ENCODE measurements at places on chromosomes 1 and 21.
A peak's percentile ranks its signal among the peaks of the same experiment; 100 is the strongest.

DNA sequence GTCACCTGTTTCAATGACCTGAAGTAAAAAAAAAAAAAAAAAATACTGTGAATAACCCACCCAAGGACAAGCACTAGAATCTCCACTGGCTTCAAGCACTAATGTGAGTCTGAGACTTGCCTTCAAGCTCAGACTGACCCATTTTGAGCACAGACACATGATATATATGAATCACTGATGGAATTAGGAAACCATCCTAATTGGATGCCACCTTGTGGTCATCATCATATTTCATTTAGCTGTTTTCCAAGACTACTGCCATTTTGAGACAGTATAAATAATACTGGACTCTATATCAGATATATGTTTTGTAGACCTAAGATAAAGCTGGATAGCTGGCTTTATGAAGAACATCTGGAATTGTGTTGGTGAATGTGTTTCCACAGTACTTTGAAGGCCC is 1232.0 kb downstream of the KCNT2 start:
- ATAC-seq, result peak; percentile 28

GRCh38 chr1:5287178-5288150 is 633.1 kb downstream of the AJAP1 start:
- no peak for ATAC-seq

DNA sequence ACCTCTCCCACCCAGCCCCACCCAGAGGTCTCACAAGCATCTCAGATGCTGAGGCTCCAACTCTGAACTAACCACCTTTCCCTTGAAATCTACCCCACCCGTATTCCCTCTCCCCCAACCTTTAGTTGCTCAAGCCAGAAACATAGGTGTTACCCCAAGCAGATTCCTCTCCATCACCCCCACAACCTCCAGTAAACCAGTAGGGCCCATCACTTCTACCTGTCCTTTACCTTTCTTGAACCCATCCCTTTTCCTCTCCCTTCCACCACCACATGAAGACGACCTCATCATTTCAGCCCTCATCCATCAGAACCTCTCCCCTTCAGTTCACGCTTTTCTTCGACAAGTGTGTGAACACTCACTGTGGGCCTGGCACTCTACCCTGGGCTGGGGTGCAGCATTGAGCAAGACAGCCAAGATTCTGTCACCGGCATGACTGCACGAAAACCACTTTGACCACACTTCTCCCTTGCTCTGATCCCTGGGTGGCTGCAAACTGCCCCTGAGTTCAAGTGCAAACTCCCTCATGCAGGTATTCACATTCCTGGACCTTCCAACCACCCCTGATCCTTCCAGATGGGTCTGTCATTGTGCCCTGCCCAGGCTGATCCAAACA is 65.5 kb upstream of the LAPTM5 start:
- ATAC-seq, result no peak

DNA sequence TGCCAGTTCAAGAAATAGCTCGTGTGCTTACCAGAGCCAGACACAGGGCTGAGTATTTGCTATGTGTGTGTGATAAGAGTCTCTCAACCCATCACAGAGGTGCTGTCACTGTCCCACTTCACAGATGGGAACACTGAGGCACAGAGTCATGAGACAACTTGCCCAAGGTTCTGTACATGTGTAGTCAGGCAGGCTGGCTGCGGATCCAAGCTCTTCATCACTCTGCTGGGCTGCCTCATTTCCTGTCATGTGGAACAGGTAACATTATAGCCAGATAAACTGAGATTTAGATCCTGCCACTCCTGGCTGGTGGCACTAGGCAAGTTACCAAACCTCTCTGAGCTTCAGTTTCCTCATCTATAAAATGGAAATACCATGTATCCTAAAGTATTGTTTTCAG is 77.8 kb downstream of the ITPKB start:
- ATAC-seq, result no peak

- ATAC-seq, result no peak
Observed at GRCh38 chr1:1403653-1404052, 3.4 kb downstream of the MRPL20 start.

DNA sequence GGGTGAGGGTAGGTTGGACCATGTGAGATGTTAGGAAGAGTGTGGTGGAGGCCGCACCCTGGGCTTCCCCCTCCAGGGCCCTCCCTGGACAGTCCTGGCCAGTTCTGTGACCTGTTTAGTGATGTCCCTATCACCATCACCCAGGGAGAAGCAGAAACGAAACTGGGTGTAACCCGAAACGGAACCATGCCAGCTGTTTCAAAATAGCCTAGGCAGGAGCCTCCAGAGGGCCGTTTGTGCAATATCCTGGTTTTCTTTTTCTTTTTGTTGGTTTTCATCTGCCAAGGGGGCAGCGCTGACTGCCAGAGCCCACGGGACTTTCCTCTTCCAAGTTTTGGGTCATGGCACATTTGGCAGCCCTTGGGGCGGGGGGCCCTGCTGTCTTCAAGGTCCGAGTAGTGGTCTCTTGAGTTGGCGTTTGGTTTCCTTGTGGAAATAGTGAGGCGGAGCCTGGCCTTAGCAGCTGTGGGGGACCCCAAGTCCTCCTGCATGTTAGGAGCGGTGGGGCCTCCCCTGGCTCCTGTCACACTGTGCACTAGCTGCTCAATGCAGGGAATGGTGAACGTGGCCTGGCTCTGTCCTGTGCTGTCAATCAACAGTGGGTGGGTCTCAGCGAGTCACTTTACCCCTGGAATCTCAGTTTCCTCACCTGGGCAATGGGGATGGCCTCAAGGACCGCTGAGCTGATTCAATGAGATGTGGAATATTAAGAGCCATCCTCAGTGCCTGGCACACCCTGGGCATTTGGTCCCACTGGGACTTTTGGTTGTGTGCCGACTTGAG is 90.7 kb downstream of the ARHGEF10L start:
- no peak for ATAC-seq

- no peak for ATAC-seq
Observed at GRCh38 chr1:74246315-74246714, 11.1 kb downstream of the TNNI3K start.

- ATAC-seq, result peak; percentile 41
Observed at GRCh38 chr1:8083739-8084484, 57.8 kb upstream of the ERRFI1 start.

DNA sequence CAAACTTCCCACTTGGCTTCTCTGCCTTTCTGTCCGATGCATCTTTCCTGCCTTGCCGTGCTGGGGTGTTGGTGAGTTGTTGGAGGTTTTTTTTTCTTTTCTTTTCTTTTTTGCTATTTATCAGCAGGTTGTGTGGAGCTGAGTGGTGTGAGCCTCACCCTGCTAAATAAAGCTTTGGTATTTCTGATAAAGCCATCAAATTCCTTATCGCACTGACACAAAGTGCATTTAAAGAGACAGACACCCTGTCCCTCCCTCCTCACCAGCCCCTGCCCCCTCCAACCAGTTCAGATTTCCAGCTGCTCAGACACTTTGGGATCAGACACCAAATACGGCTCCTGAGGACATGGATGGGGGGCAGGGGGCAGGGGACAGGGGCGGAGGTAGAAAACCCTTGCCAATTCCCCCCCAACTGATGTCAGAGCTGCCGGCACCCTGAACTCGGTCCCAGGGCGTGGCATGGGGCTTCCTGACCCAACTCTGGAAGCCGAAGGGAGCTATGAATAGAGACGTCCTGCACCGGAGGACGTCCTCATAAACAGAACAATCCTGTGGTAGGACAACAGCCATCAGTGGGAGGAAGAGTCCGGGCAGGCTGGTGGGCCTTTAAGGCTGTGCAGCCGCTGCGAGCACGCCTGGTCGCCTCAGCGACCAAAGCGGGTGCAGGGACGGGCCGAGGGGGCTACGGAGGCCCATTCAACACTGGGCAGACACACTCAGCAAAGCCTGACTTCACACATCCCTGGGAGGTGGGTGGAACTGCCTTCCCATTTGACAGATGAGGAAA is 79.0 kb downstream of the CASZ1 start:
- no peak for ATAC-seq

GRCh38 chr1:30589083-30589482 is 134.3 kb downstream of the MATN1 start:
- no peak for ATAC-seq

DNA sequence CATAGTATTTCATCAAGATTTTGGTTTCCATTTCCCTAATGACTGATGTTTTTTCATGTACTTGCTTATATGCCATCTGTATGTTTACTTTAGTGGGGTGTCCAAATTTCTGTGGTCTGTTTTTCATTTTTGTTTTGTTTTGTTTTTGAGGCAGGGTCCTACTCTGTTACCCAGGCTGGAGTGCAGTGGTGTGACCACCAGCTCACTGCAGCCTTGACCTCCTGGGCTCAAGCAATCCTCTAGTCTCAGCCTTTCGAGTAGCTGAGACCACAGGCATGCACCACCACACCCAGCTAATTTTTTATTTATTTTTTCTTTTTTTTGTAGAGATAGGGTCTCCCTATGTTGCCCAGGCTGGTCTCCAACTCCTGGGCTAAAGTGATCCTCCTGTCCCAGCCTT is 378.0 kb upstream of the VAMP3 start:
- no peak for ATAC-seq

GRCh38 chr1:243294723-243295121 is 38.9 kb downstream of the SDCCAG8 start:
- peak; percentile 93 for ATAC-seq

- no peak for ATAC-seq
Observed at GRCh38 chr1:43736819-43737218, 29.5 kb downstream of the ST3GAL3 start.

- peak; percentile 72 for ATAC-seq
Observed at GRCh38 chr1:87644579-87645190, 316.0 kb downstream of the LMO4 start.

GRCh38 chr1:225318706-225319575 is 108.9 kb downstream of the LBR start:
- ATAC-seq, result peak; percentile 99

GRCh38 chr1:202656057-202656456 is 54.2 kb downstream of the SYT2 start:
- peak; percentile 73 for ATAC-seq

DNA sequence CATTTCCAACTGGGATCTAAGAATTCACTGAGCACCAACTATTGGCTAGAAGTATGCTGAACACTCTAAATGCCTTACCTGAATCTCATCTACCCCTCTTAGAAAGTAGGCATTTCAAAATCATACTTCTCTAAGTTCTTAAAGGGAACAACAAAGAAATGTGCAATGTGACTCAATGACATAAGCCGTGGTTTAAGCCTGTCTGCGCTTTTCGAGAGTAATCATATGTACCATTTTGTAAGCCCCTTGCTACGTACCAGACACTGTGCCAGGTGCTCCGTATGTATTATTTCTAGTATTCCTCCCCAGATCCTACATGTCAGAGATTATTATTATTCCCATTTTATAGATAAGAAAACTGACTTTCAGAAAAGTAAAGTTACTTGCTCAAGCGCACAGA is 454.2 kb downstream of the SETD4 start:
- no peak for ATAC-seq

- no peak for ATAC-seq
Observed at GRCh38 chr1:63497577-63497976, 25.4 kb downstream of the ITGB3BP start.

- no peak for ATAC-seq
Observed at GRCh38 chr1:10962483-10962882, 50.0 kb upstream of the TARDBP start.

DNA sequence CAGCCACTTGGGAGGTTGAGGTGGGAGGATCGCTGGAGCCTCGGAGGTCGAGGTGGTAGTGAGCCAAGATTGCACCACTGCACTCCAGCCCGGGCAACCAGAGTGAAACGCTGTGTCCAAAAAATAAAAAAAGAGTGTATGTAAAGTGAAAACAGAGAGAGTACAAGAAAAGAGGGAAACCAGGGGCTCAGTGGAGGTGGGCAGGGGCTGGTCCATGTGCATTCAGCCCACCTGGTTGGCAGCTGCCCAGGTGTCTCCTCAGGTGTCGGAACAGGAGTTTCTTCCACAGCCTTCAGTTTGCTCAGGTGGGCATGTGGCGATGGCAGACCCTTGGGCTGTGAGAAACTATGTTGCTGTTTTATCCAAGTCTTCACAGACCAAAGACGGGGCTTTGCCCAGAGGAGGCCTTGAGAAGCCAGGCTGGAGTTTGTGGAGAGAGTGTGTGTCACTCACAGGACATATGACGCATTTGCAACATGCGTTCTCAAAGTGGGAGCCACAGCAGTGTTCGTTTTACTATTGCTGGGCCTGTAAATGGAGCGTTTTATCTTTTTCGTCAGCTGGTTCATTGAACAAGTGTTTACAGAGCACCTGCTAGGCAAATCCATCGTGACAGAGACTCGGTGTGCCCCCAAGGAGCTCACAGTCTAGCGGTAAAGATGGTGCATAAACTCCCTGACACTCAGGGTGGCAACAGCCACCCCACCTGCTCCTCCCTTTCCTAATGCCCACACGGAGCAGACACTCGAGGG is 22.4 kb upstream of the SAMD11 start:
- no peak for ATAC-seq

GRCh38 chr1:36126797-36127500 is 1.9 kb upstream of the COL8A2 start:
- no peak for ATAC-seq

DNA sequence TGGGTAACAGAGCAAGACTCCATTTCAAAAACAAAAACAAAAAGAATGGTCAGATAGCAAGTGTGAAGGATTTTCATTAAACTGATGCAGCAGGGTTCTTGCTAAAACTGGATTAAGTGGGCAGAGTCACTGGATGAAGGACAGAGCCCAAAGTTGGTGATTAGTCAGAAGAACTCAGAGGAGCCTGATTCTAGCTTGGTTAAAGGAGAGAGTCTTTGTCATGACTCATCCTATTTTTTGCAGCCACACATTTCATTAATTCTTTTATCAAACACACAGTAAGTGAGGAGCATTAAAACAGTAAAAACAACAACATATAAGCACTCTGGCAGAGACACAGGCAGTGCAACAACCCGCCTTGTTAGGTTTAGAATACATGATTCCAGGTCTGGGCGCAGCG is 56.0 kb upstream of the EDARADD start:
- ATAC-seq, result no peak

GRCh38 chr1:196376630-196377328 is 231.5 kb downstream of the KCNT2 start:
- no peak for ATAC-seq

DNA sequence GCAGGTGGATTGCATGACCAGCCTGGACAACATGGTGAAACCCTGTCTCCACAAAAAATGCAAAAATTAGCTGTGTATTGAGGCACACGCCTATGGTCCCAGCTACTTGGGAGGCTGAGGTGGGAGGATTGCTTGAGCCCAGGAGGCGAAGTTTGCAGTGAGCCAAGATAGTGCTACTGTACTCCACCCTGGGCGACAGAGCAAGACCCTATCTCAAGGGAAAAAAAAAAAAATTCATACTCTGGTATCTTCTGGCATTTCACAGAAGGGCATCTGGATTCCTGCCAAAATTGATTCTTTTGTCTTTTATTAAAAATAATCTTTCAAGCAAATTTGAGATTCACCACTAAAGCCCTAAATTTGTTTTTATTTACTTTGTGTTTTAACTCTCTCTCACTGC is 19.2 kb downstream of the CLIC4 start:
- no peak for ATAC-seq
